ENCODE measurements at places on chromosomes 1 and 21. TPM values are rescaled to one million over a fixed set of nuclear protein-coding genes. Genes with fewer than 3 reads are reported as not detected.

CENPF gene
- 2.5 TPM for total RNA-seq

DNA sequence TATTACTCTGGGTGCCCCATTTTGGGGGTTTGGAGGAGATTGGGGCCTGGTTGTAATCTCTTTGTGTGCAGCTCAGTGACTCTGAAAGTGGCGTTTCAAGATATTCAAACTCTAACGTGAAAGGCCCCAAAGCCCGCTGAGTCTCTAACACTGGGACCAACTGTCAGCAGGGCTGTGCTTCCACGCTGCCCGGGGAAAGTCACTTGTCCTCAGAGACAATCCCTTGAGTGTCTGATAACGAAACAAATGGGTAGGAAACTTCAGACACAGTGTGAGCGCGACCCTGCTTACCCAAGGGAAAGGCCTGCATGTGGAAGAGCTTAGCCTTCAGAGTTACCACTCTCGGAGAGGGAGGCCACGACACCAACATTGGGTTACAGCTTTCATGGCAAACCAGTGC, 837 bp downstream of the UBASH3A start:
- no peak for DNase-seq

SLAMF9 gene
- total RNA-seq = not detected

DNA sequence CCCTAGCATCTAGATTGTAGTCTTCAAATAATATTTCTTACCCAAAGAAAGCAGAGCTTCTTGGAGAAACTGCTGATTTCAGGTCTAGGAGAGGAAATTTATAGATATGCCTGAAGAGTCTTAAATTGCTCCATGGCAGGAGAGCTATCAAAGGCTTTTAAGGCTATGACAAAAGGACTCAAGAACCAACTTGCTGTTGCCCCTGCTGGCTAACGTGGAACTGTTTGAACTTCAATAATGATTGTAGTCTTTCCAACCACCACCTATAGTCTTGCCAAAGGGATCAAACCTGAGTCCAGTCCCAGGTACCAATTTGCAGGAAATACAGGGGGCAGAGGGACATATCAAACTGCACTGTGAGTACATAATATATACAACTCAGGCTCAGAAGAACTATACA, 336.2 kb upstream of the ESRRG start:
- DNase-seq = no peak

- no peak for DNase-seq
Observed at GRCh38 chr1:23897083-23897482, 16.1 kb downstream of the CNR2 start.
